ENCODE measurements at places on chromosomes 2 and 18.

DNA sequence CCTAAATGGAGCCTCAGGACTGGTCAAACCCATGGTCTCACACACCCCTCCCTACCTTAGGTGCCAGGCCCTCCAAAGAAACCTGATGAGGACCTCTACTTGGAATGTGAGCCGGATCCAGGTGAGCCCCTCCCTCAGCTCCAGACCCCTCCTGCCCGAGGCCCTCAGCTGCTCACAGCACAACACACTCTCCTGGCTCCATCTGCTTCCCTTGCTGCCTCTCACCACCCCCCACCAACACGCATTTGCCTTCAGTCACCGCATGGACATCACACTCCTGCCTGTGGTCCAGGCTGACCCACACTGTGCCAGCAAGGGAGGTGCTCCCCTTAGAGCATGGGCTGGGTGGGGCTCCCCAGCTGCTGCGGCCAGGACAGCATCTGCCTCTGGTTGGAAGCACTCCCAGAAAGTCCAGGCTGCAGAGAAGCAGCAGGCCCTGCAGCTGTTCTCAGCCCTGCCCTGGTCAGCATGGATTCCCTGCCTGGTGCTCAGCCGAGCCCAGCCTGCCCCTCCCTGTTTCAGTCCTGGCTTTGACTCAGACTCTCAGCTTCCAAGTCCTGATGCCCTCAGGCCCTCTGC lies 15.1 kb downstream of the SH2D6 start:
- DNase-seq: no peak

DNA sequence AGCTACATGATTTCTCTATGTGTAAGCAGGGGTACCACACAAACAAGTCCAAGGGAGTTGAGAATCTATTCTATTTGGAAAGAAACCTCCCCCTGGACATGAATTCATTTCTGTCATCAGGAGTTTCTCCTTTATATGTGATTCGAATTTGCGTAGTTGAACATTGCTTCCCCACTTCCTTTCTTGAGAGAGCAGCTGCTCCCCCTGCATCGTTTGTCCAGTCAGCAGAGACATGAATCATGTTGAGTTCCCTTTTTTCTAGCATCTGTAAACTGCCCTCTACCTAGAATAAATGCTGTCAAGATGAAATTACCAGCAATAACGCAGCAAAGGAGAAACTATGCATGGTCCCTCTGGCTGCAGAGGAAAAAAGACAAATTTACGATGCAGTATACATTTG lies 73.8 kb downstream of the KIF5C start:
- DNase-seq: no peak

DNA sequence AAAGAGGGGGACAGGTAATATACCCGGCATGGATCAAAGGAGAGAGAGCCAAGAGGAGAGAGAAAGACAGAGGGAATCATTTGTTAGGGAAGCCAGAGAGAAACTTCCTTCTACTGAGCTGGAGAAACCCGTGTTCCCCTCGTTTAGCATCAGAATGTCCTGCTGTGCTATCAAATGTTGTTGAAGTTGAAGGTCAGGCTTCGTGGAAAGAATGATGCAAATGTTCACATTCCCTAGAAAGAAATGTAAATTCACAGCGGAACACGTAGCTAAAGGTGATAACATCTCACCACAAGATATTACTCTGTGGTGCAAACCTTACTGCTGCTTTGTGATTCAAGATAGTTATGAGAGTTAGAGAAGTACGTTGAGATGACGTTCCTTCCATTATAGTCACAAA lies 258.1 kb downstream of the LNPK start:
- DNase-seq: no peak

- DNase-seq: no peak
Observed at GRCh38 chr2:30666266-30666874, 140.9 kb downstream of the CAPN13 start.

GRCh38 chr18:32461709-32462272 lies 8.9 kb downstream of the GAREM1 start:
- no peak for DNase-seq
